ENCODE measurements at places on chromosomes 16 and 17. TPM values are rescaled to one million over a fixed set of nuclear protein-coding genes. Genes with fewer than 3 reads are reported as not detected.

GRCh38 chr16:27784351-27785306, 234.7 kb downstream of the KATNIP start:
- DNase-seq: no peak
- no peak overlapping the region for H3K4me3 ChIP-seq
- H3K27me3 ChIP-seq: no peaks in the 10 kb centered on the region
- no peaks in the 10 kb centered on the region for H3K4me1 ChIP-seq
- no peaks in the 10 kb centered on the region for H3K36me3 ChIP-seq

DNA sequence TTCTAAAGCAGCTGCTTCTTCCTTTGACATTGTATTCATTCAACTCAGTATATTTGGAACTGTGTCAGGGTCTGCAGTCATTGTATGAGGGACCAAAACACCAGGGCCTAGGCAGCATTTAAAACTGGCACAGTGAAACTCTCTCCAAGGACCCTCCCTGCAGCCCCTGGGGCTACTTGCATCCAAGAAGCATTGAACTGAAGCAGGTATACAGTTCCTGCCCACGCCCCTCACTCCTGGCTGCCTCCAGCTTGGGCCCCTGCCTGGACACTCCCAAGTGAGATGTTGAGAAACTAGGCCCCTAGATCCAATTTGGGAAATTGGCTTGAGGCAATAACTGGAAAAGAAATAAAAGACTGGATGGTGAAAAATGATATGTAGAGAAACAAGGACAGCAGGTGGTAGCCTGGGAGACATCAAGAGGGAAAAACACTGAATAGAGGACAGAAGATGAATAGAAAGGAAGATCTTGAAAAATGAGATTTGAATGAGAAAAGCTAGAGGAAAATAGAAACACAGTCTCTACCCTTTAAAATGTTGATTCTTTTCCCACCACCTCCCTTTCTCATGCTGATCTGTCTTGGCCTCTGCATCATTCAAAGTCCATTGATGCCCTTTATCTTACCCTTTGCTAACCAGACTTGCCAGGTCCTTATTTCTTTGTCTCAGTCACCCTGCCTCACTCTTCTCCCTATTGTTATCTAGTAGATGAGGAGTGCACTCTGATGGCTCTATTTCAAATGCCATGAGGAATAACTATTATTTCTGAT, 368.8 kb upstream of the CDH8 start:
- no peaks in the 10 kb centered on the region for H3K4me1 ChIP-seq
- H3K4me3 ChIP-seq: no peak overlapping the region
- H3K27ac ChIP-seq: no peak overlapping the region
- H3K27me3 ChIP-seq: no peaks in the 10 kb centered on the region

DNA sequence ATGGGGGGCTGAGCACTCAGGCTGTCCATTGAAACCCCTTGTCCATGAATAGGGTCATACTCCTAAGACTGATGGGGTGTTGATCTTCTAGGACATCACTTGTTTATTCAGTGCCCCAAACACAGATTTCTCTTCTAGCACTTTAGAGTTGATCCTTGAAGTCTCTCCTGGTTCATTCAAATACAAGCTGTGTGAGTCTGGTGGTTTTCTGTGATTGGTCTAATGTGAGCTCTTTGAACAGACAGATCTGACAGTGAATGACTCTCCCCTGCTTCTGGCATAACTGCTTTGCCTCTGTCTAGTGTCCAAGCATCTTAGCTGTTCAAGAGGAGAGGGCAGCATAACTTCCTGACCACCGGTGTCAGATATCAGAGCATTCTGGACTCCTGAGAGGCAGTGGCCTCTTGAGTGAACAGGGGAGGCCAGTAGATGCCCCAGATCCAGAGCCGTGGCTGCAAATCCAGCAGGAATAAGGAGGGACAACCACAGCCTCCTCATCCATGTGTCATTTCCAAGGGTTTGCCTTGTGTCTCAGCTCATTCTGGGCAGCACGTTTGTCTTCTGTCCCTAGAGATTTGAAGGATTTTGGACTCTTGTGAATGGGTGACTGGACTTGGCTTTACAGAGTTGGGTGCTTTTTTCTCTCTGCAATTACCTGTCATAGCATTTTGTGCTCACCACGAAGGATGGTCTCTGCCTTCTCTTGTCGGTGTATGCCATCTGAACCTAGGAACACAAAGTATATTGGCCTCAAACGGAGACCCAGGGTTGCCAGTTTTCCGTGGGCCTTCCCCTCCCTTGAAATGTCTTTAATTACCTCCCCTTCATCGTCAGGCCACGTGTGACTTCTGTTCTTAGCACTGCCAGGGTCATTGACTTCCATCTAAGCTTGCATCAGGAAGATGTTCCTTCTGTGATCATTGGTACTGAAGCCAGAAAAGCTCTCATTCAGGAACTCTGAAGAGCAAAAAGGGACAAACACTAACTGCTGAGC, 13.9 kb upstream of the CLEC18C start:
- no peak overlapping the region for H3K27ac ChIP-seq
- DNase-seq: no peak
- peaks cover 6% of the 10 kb centered on the region for H3K4me1 ChIP-seq
- no peak overlapping the region for H3K4me3 ChIP-seq
- H3K27me3 ChIP-seq: no peaks in the 10 kb centered on the region
- H3K36me3 ChIP-seq: peaks cover 30% of the 10 kb centered on the region

DNA sequence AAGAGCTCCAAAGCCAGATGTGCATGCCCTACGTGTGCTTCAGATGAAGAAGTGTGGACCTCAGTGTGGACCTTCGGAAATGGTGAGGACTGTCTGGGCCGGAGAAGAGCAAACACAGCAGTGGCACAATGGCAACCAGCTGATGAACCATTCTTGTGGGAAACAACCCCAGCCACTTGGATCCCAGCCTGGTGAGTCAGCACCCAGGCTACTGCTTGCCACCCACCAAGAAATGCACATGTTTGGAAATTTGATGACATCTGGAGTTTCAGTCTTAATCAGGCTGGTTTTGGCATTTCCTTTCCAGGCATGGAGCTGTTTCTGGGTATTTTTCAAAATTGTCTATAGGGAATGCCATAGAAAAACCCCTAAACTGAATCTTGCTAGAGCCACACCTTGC, 42.7 kb downstream of the DYNLRB2 start:
- DNase-seq: no peak
- no peaks in the 10 kb centered on the region for H3K36me3 ChIP-seq
- no peaks in the 10 kb centered on the region for H3K4me1 ChIP-seq

KRTAP4-9 gene
- total RNA-seq: not detected

GRCh38 chr16:9014389-9014788, 50.7 kb upstream of the USP7 start:
- no peaks in the 10 kb centered on the region for H3K36me3 ChIP-seq
- no peak overlapping the region for H3K27ac ChIP-seq
- DNase-seq: no peak
- no peaks in the 10 kb centered on the region for H3K27me3 ChIP-seq
- H3K4me3 ChIP-seq: no peak overlapping the region

DNA sequence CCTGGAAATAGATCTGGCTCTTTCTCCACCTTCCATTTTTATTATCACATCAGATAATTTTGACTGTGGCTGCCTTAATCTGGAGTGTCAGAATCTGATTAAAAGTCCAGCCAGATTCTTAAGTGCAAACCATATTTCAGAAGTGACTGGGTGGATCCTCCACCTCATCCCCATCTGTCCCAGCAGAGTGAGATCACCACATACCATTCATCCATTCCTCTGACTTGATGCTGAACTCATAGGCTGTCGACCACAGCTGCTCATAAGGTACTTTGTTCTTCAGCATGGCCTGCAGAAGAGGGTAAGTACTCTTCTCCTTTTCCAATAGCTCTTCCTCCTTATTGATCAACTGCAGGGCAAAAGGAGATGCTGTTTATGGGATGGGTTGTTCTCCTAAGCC, 53.5 kb downstream of the DNAH3 start:
- no peak for DNase-seq
- H3K27me3 ChIP-seq: no peaks in the 10 kb centered on the region
- no peaks in the 10 kb centered on the region for H3K36me3 ChIP-seq
- H3K27ac ChIP-seq: no peak overlapping the region

PIRT gene
- 1.5 TPM for total RNA-seq

- no peaks in the 10 kb centered on the region for H3K27me3 ChIP-seq
- H3K4me1 ChIP-seq: no peaks in the 10 kb centered on the region
- H3K4me3 ChIP-seq: no peak overlapping the region
- H3K36me3 ChIP-seq: no peaks in the 10 kb centered on the region
- DNase-seq: no peak
- no peak overlapping the region for H3K27ac ChIP-seq
Observed at GRCh38 chr17:47989700-47990099, 18.8 kb downstream of the CDK5RAP3 start.

DNA sequence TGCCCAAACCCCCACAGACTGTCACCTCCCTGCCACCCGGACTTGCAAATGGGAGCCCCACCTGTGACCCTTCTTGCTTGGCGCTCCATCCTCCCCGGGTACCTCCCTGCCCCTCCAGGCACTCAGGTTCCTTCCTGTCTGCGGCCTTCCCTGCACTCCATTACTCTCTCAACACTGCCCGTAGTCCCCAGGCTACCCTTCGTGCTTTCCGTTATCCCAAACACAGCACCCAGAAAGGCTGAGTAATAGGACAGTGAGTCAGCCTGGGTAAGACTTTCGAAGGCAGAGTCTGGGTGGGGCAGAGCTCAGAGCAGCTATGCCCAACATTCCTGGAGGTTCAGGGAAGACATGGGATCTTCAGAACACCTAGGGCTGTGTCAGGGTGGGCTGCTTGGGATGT, 16.6 kb upstream of the C16orf74 start:
- no peaks in the 10 kb centered on the region for H3K27me3 ChIP-seq
- no peak overlapping the region for H3K27ac ChIP-seq
- DNase-seq: no peak
